ENCODE measurements at places on chromosomes 7 and 10. TPM values are rescaled to one million over a fixed set of nuclear protein-coding genes. Genes with fewer than 3 reads are reported as not detected.

- no peak overlapping the region for H3K27ac ChIP-seq
- H3K4me3 ChIP-seq: no peak overlapping the region
- H3K36me3 ChIP-seq: peaks cover 6% of the 10 kb centered on the region
- no peak for DNase-seq
- H3K27me3 ChIP-seq: no peaks in the 10 kb centered on the region
Measured at GRCh38 chr7:27746978-27747377, 7.0 kb downstream of the TAX1BP1 start.

DNA sequence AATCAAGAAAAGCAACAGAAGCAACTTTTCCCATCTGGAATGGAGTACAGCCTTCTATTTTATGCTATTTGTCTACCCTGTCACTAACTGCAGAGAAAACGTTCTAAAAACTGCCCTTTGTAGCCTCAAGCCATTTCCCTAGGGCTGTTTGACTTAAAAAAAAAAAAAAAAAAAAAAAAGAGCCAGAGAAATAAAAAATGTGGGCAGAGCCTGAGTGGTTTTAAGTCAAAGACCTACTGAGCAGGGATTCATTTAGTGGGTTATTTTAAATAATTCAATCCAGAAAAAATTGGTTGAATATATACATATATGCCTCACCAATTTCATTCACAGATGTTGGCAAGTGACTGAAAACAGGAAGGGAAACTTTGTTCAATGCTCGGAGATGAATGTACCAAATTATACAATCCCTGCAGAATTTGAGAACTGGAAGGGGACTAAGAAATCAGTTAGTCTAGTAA lies 75.2 kb downstream of the PPP1R3C start:
- no peak overlapping the region for H3K4me3 ChIP-seq
- peaks cover 2% of the 10 kb centered on the region for H3K27me3 ChIP-seq
- no peaks in the 10 kb centered on the region for H3K4me1 ChIP-seq
- DNase-seq: no peak

- no peaks in the 10 kb centered on the region for H3K36me3 ChIP-seq
- H3K27ac ChIP-seq: no peak overlapping the region
- no peak overlapping the region for H3K4me3 ChIP-seq
Measured at GRCh38 chr7:150957133-150958020, 20.7 kb downstream of the KCNH2 start.

DNA sequence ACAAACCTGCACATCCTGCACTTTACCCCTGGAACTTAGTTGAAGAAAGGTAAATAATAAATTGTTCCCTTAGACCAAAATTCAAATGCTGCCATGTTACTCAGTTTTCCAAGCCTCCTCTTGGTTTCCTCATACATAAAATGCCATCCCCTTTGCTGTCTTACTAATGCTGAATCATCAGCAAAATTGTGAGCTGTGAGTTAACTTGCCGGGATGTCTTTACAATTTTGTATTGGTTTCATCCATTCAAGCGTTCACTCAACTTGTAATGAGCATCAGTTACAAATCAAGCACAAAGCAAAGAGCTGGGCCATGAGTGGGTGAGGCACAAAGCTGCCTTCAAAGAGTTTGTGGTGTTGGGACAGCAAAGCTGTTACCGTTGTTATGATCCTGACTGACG lies 395.8 kb upstream of the ZMIZ1 start:
- H3K27ac ChIP-seq: no peak overlapping the region
- H3K4me1 ChIP-seq: no peaks in the 10 kb centered on the region
- H3K4me3 ChIP-seq: no peak overlapping the region
- no peaks in the 10 kb centered on the region for H3K27me3 ChIP-seq
- H3K36me3 ChIP-seq: no peaks in the 10 kb centered on the region

DNA sequence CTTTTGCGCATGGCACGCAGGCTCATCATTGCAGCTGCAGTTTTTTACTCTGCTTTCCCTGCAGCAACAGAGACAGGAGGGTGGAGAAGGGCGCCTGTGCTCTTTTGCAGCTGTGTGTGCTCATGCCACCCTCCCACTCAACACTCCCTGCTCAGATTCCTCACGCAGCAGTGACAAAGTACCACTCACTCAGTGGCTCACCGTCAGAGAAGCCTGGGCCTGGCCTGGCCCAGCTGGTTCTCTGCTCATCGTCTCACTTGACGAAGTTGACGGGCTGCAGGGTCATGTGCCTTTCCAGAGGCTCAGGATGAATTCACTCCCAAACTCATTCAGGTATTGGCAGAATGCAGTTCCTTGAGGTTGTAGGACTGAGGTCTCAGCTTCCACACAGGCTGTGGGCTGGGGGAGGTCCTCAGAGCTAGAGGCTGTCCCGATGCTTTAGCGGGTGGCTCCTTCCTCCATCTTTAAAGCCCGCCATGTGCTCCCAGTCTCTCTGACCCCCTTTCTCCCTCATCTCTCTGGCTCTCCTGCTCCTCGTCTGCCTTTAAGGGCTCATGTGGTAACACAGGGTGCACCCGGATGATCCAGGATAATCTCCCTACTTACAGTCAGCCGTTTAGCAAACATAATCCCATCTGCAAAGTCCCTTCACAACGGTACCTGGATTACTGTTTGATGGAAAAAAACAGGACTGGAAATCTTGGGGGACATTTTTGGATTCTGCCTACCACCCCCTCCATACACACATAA lies 25.8 kb downstream of the PTPRE start:
- H3K27ac ChIP-seq: no peak overlapping the region
- no peak for DNase-seq
- peaks cover 15% of the 10 kb centered on the region for H3K4me1 ChIP-seq

GRCh38 chr7:100884736-100885439 lies 4.6 kb downstream of the UFSP1 start:
- no peak overlapping the region for H3K27ac ChIP-seq
- no peak for DNase-seq
- H3K4me3 ChIP-seq: no peak overlapping the region
- H3K27me3 ChIP-seq: no peaks in the 10 kb centered on the region

- H3K4me3 ChIP-seq: no peak overlapping the region
- peaks cover 5% of the 10 kb centered on the region for H3K4me1 ChIP-seq
- no peak for DNase-seq
- peaks cover 10% of the 10 kb centered on the region for H3K27me3 ChIP-seq
- H3K36me3 ChIP-seq: no peaks in the 10 kb centered on the region
- no peak overlapping the region for H3K27ac ChIP-seq
Measured at GRCh38 chr10:89379103-89379502, 1.2 kb downstream of the IFIT1B start.

DNA sequence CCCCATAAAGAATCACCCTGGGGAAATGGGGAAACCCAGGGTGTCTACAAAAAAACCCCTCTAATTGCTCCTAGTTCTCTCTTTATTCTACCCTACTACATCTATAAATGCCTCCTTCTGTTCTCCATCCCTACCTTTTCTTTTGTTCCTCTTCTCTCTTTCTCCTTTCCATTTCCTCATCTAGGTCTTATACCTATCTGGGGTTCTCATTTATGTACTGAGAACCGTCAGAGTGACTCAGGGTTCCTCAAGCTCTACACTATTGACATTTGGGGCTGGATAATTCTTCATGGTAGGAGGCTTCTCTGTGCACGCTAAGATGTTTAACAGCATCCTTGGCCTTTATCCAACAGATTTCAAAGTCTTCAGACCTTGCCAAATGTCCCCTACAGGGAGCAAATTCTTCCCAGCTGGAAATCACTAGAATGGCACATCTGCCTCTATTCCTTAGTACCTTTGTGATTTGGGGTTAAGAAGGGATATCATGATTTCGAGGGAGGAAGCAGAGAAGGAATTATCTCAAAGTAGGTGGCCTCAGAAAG lies 137.4 kb upstream of the PTN start:
- no peak overlapping the region for H3K27ac ChIP-seq
- no peaks in the 10 kb centered on the region for H3K36me3 ChIP-seq
- H3K27me3 ChIP-seq: no peaks in the 10 kb centered on the region
- no peak overlapping the region for H3K4me3 ChIP-seq
- DNase-seq: no peak
- H3K4me1 ChIP-seq: peaks cover 2% of the 10 kb centered on the region

GRCh38 chr7:13049946-13050345 lies 362.5 kb downstream of the ARL4A start:
- H3K36me3 ChIP-seq: no peaks in the 10 kb centered on the region
- H3K27me3 ChIP-seq: no peaks in the 10 kb centered on the region
- peaks cover 10% of the 10 kb centered on the region for H3K4me1 ChIP-seq
- no peak overlapping the region for H3K4me3 ChIP-seq
- no peak for DNase-seq

GRCh38 chr7:35658606-35659201 lies 36.2 kb downstream of the HERPUD2 start:
- DNase-seq: no peak
- H3K27ac ChIP-seq: no peak overlapping the region
- H3K4me1 ChIP-seq: no peaks in the 10 kb centered on the region
- no peaks in the 10 kb centered on the region for H3K27me3 ChIP-seq
- no peaks in the 10 kb centered on the region for H3K36me3 ChIP-seq
- H3K4me3 ChIP-seq: no peak overlapping the region

GRCh38 chr10:101441541-101442455 lies 87.8 kb downstream of the BTRC start:
- peak; percentile 70 for DNase-seq
- no peak overlapping the region for H3K4me3 ChIP-seq
- no peaks in the 10 kb centered on the region for H3K4me1 ChIP-seq
- H3K36me3 ChIP-seq: no peaks in the 10 kb centered on the region
- no peaks in the 10 kb centered on the region for H3K27me3 ChIP-seq
- H3K27ac ChIP-seq: no peak overlapping the region

Gene HOXA11
- 16.7 TPM for total RNA-seq

Gene CC2D2B
- total RNA-seq: 0.53 TPM

Gene LIPN
- not detected for total RNA-seq
